ENCODE measurements at places on chromosomes 2 and 18.

GRCh38 chr2:105156166-105156565 is 85.4 kb upstream of the GPR45 start:
- DNase-seq = no peak

DNA sequence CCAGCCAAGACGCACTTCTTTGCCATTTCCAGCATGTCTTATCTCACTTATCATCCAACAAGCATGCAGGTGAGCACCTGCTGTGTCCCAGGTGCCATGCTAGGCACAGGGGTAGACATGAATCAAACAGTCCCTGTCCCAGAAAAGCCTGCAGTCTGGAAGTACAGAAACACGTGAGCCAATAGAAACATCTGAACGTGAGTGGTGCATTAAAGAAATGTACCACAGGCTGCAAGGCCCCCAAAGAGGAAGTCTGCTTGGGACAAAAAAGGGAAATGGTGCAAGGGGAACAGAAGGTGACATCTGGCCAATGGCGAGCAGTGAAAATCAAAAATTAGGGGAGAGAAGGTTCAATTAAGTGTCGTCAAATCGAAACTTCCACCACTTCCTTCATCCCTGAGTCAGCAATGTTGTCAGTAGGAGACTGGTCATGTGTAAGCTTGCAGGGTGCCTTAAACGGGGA is 17.6 kb upstream of the TMEM247 start:
- DNase-seq = no peak

- no peak for DNase-seq
Observed at GRCh38 chr2:152063325-152063924, 35.4 kb downstream of the CACNB4 start.

DNA sequence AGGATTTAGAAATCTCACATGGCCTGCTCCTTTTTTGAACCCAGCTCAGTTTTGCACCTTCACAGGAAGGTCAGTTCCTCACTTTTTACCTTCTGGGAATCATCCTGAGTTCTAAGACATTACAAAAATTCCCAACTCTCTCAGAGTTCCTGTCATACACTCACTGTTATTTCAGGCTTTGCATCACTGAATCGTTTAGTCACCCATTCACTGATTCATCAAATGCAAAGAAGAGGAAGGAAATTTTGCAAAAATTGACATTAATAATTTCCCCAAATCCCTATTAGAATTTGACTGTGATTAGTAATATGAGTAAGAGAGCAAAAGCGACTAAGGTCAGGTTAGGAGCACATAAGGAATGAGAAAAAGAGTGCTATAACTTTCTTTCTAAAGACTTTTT is 197.5 kb downstream of the PDE1A start:
- no peak for DNase-seq

DNA sequence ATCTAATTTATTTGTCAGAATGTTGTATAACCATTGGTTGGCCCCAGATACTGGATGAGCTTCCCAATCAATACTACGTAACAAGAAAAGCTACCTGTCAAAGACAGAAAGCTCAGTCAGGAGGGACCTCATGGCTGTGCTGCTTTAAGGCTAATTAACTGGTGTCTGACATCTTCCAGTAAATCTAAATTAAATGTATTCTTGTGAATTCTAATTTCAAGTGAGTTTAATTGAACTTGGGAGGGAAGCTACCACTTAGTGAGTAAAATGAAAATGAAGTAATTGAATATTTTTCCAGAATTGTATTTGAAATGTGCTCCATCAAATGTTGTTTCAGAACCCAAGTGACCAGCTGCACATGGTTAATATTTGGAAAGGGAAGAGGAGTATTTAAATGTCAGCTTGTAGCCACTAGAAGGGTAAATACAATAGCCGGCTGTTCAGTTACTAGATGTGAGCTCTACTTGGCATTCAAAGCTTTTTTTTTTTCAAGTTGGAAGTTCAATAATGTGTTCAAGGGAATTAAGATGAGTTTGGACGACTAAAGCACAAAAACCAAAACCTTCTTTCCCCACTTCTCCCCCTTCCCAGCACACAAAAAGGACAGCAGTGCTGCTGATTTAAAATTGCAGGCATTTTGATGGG is 62.0 kb downstream of the GPR39 start:
- no peak for DNase-seq

GRCh38 chr2:85769983-85770362 is 16.2 kb downstream of the ATOH8 start:
- DNase-seq = no peak

DNA sequence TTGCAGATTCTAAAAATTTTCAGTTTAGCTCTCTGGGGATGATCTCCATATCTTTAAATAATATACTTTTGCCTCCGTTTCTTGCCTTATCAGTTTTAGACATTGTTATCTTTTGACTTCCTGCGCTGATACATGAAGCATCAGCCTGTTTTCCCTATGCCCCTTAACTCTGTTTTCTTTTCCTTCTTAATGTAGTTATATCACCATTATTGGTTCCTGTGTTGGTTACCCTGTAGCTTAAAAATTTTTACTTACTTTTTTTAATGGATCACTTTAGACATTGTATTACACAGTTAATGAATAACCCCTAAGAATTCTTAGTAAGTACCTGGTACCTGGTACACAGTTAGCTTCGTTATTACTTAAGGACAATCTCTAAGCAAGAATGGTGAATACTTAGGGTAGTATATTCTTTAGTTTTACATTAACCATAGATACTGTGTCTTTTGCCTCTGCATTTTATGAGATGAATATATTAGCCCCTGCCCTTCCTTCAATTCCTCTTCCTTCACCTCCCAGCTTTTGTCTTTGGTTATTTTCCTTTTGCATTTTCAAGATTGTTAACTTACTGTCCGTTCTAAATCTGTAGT is 40.9 kb downstream of the BABAM2 start:
- no peak for DNase-seq

- DNase-seq = no peak
Observed at GRCh38 chr2:53672881-53673522, 94.6 kb upstream of the CHAC2 start.

DNA sequence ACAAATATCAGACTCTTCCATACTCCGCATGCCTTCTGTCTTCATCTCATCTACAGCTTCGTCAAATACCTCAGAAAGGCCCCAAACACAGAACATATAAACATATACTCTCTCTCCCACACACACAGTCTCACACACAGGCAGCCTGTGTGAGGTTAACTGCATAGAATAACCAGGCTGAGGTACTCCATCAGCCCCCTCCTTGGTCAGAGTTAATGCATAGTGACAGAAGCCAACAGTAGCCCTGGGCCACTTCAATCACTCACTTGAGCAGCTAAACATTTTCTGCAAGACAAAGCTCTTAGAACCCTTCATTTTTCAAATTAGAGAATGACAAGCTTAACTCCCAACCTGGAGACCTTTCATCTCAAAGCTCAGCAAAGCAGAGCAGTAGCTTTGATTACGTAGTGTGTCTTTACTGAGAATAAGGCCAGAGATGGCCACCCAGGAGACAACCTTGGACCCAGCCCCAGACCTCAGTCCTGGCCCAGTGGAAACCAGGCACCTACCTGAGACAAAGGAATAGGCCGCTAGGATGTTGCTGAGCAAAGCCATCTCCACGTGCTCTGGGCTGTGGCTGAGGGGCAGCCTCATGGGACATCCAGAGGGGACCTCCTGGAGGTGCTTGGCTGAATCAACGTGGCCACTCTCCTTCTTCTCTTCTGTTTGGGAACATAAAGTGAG is 43.0 kb downstream of the EVA1A start:
- DNase-seq = no peak

- DNase-seq = no peak
Observed at GRCh38 chr2:219706823-219707281, 79.4 kb downstream of the SLC4A3 start.

- DNase-seq = no peak
Observed at GRCh38 chr2:148721520-148721931, 77.0 kb downstream of the EPC2 start.

DNA sequence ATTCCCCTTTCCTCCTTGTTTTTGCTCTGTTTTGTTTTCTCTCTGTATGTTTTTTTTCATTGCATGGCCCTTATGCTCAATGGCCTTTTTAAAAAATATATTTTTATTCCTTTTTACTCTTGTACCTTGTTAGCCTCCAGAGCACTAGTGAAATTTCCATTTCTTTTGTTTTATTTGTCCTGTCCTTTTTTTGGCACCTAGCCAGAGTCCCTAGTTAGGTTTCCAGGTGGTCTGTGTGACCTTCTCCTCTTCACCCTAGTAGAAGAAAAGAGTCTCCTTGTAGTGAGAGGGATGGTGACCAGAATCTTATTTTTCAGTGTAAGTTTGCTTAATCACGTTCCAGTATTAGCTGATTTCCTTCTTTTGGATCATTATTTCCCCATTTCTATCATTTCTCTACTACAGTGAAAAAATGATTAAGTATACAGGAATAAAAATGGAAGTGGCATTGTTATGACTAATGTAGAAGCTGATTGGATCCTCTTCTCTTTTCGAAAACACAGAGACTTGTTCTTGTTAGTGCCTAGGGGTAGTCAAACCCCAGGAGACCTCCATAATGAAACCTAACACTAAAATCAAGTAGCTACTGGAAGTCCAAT is 65.9 kb downstream of the NBEAL1 start:
- no peak for DNase-seq

DNA sequence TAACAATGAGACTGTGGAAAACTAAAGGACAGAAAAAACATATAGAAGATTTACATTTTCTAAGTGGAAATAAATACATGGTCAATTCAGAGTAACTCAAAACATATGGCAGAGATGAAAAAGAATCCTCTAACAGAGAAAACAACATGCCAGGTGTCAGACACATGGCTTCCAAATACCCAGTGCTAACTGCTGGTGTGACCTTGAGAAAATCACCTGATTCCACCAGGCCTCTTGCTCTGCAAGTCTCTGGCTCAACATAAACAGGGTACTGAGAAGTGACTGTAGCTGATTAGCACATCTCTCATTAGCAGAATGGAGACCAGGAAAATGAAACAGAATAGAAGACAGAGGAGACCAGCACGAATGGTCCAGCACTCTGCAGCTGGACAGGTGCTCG is 210.8 kb downstream of the HNMT start:
- no peak for DNase-seq

DNA sequence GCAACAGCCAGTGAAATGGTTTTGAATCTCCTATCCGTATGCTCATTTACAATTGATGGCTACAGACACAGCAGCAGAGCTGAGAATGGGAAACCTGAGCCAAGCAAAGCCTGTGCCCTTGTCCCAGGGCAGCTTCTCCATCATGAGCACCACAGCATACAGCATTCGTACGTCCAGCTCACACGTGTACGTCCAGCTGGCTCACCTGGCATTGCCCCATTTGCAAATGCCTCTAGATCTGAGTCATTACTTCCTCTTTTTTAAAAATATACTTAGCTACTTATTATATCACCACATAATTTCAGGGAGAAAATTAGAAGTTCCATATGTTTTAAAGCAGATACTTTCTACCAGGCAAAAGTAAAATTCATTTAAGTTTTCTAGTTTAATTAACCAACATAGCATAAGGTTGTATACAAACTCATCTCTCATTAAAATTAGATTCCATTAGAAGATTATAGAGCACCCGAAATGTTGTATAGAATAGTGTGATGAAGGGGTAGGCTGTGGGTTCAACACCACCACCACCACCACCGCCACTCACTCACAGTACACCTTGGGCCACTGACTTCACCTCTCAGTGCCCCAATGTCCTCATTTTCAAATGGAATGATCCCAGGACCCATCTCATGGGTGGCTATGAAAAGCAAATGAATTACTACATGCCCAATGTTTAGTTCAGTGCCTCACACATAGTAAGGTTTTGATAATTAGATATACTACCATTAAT is 31.4 kb upstream of the TMEM177 start:
- no peak for DNase-seq

DNA sequence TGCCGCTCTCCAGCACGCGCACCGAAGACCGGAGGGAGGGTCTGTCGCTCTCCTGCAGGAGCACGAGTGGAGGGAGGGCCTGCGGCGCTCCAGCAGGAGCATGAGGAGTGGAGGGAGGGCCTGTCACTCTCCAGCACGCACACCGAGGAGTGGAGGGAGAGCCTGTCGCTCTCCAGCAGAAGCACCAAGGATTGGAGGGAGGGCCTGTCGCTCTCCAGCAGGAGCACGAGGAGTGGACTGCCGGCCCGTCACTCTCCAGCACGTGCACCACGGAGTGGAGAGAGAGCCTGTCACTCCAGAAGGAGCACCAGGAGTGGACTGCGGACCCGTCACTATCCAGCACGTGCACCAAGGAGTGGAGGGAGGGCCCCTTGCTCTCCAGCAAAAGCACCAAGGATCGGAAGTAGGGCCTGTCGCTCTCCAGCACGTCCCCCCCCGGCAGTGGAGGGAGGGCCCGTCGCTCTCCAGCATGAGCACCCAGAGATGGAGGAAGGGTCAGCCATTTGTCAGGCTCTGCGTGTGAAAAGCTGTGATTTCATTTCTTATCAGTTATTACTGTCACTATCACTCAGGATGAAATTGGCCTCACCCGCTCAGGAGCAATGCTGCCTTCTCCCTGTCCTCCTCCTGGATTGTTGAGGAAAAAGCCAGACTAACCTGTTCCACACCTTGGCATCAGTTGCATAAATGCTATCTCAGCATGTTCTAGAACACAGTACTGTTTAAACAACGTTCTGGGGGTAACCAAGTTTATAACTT is 35.9 kb downstream of the ADI1 start:
- DNase-seq = no peak

- DNase-seq = no peak
Observed at GRCh38 chr2:233728723-233729301, at the start of gene UGT1A3. UGT1A3 (plus strand) TSS chr2:233729042; CDS start chr2:233729127, 85 bp downstream.

DNA sequence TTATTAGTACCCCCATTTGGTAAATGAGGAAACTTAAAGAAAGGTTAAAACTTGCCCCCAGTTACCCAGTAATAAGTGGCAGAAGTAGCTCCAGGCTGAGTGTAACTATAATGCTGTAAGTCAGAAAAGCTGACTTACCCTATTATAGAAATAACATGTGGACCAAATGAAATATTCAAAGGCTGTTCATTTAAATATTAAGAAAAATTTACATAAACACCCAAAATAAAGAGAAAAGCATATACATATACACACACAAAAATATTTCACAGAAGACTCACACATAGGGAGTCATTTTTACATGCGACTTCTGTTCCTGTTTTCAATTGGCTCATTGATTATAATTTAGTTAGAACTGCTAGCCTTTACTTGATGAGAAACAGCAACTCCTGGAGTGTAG is 189.1 kb downstream of the NBAS start:
- DNase-seq = no peak

DNA sequence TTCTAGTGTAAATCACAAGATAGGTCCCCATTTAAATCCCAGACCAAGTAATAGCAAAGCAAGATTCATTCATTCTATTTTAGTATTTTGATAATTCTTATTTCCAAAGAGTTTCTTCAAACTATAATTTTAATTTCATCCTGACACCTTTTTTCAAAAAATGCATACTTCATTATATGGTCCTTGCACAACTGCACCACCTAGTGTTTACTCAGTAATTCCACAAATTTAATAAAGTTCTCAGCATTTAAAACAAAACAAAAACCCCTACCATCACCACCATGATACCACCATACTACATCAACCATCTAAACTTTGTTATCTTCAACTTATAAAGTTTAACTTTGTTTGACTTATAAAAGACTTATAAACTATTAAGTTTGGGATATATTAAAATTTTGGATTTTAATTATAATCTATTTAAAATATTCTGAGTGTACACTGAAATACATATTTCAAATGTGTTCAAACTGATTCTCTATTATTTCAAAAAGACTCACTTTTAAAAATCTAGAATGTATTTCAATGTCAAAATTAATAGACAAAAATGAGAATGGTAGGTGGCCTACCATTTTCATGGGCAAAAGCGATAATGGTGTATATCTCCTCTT is 44.2 kb downstream of the WDPCP start:
- DNase-seq = no peak

All from GM19239 (cell line).